ENCODE measurements at places on chromosomes 3 and 15. TPM values are rescaled to one million over a fixed set of nuclear protein-coding genes. Genes with fewer than 3 reads are reported as not detected.

The CALML4 gene
- 6.0 TPM for total RNA-seq

The SNX33 gene
- 3.1 TPM for total RNA-seq

The ESYT3 gene
- total RNA-seq = 1.1 TPM

The CGNL1 gene
- total RNA-seq = not detected

The IL17RD gene
- total RNA-seq = 0.07 TPM

The SAMD7 gene
- total RNA-seq = not detected

The IL16 gene
- 50.9 TPM for total RNA-seq

The COX5A gene
- total RNA-seq = 241 TPM

The MYL3 gene
- not detected for total RNA-seq

The RBP2 gene
- not detected for total RNA-seq

The ACVR2B gene
- total RNA-seq = 8.2 TPM

The PLXND1 gene
- total RNA-seq = 4.1 TPM

The PRSS50 gene
- total RNA-seq = 0.07 TPM

The LPP gene
- total RNA-seq = 67.7 TPM

The LMAN1L gene
- total RNA-seq = 0.53 TPM

The PROK2 gene
- total RNA-seq = 0.16 TPM

The DPPA4 gene
- total RNA-seq = 0.37 TPM

The SLC6A1 gene
- total RNA-seq = not detected

The CRTAP gene
- total RNA-seq = 62.1 TPM

The ASB14 gene
- total RNA-seq = not detected

The ALDH1L1 gene
- total RNA-seq = 0.21 TPM

The FOXB1 gene
- 2.7 TPM for total RNA-seq

The NR2E3 gene
- not detected for total RNA-seq

The KIF15 gene
- 32.4 TPM for total RNA-seq

The GRK7 gene
- not detected for total RNA-seq

The SH3BP5 gene
- 19.6 TPM for total RNA-seq

The TMCO5A gene
- total RNA-seq = not detected

The SLC28A2 gene
- not detected for total RNA-seq

The GABRA5 gene
- total RNA-seq = not detected

The ATP10A gene
- total RNA-seq = 25.6 TPM

The PLSCR2 gene
- total RNA-seq = not detected

The POLG gene
- 74.1 TPM for total RNA-seq

Data from activated T-cell treated with anti-CD3 and anti-CD28 coated beads, Interleukin-2, amount 50 U/mL, for 72 hours (primary cell).